ENCODE measurements at places on chromosomes 6 and 20. TPM values are rescaled to one million over a fixed set of nuclear protein-coding genes. Genes with fewer than 3 reads are reported as not detected.

DNA sequence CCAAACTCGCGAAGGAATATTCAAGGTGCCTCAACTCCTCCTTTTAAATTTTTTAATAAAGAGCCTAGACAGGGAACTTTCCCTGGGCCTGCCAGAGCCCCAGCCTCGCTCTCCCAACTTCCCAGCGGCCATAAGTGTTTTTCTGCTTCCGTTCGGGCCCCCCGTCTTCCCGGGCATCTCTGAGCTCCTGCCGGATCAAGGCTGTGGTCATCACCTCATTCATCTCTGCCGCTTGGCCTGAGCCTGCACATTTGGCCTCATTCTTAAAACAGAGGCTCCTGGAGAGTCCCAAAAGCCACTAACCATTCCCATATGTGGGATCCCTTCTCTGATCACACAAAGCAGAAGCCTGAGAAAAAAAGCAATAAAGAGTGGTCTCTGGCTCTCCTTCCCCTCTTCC, 969.1 kb upstream of the DEFB115 start:
- DNase-seq, result no peak

DNA sequence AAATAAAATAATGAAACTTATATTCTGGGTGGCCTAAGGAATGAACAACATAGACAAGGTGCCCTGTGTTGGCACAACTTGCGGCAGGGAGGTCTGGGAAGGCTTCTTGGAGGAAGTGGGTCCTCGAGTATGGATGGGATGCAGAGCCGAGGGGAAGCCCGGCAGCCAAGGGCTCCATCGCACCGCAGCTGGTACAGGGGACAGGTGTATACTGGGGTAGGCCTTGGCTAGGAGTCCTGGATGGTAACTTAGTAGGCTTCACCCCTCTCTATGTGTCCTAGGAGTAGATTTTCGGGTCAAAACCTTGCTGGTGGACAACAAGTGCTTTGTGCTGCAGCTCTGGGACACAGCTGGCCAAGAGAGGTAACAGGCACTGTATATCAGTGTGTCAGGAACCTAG, 28.0 kb downstream of the RAB44 start:
- no peak for DNase-seq

DNA sequence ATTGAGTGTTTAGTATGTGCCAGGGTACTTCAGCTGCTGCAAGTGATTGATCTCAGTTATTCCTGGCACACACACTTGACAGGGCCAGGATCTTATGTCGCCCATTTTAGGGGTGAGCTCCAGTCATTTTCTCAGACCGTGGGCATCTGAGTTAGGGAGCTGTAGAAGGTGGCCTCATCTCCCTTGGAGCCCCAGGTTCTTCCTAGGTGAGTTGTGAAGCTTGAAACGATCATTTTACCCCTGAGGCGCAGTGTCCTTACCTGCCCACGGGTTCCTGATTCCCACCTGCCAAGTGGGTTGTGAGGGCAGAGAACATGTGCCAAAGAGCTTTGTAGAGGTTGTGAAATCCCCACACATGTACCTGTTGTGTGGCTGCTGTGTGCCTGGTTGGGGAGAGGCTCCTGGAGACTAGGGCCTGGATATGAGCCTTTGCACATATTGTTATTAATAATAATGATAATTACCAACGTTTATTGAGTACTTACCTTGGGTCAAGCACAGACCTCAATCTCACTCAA, 465 bp upstream of the KCNS1 start:
- DNase-seq, result no peak

GRCh38 chr6:14431385-14432330, 314.1 kb downstream of the CD83 start:
- no peak for DNase-seq

- DNase-seq, result no peak
These were observed 154.4 kb upstream of the MLIP start for GRCh38 chr6:53956804-53957203.

CASP8AP2 gene
- polyA plus RNA-seq, result 60.7 TPM

GRCh38 chr6:137117581-137117980, 55.9 kb downstream of the IL22RA2 start:
- no peak for DNase-seq

NFATC2 gene
- polyA plus RNA-seq, result 42.4 TPM

GRCh38 chr6:38159596-38159995, 340.1 kb downstream of the ZFAND3 start:
- DNase-seq, result no peak

DNA sequence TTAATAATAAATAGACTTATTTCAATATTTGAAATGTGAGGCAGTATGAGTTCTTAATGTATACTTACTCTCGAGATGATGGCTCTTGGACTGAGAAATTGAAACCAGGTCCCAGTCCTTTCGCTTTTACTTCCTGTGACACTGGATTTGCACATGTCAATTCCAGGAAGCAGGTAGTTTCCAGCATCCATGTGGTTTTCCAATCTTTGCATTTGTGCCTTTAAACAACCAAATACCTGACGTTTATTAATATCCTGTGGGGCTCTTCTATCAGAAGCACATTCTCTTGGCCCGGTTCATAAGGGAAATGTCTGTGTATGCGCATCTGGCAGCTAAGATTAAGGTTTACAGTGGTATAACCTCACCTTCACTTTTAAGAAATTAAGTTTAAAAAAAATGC, 13.1 kb downstream of the UTRN start:
- DNase-seq, result no peak

KCTD20 gene
- polyA plus RNA-seq, result 37.3 TPM

DNA sequence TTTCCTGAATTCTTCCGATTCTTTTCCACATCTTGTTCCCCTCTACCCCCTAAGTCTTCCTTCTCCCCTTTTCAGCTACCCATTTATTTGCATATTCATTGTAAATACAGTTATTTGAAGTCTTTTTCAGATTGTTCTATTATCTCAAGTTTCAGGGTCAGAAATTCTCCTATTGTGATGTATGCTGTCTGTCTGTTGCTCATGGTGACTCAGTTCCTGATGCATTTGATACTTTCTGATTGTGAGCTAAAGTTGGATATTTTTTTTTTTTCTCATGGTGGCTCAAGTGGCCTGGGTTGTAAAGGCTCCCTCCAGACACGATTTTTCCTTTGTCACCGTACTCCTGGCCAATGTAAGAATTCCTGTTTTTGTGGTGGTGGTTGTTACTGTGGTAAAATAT, 4.9 kb upstream of the PI16 start:
- no peak for DNase-seq

GRCh38 chr6:148747145-148747470, 278 bp downstream of the UST start:
- no peak for DNase-seq

- no peak for DNase-seq
These were observed 10.9 kb upstream of the CGA start for GRCh38 chr6:87105823-87106222.

GRCh38 chr20:62760471-62760855, 35.8 kb upstream of the MRGBP start:
- no peak for DNase-seq

- no peak for DNase-seq
These were observed 44.1 kb downstream of the NKX2-4 start for GRCh38 chr20:21353236-21353635.

DNA sequence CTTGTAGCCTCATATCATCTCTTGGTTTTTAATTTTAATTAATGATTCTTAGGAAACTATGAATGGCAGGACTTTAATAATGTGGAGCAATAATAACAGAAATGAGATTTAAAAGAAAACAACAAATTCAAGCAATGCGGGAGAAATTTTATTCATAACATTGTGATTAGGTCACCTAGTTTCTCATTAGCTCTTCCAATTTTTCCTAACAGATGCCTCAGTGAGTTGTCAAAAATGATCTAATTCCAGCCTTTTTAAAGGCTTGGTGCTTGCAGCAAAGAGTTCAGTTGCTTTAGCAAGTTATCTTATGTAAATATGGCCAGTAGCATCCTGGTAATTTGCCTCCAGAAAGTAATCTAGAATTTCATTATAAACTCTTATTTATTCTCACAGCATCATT, 20.4 kb downstream of the PDE7B start:
- DNase-seq, result no peak

- DNase-seq, result no peak
These were observed 1.8 kb downstream of the PCSK2 start for GRCh38 chr20:17228624-17229061.

- DNase-seq, result no peak
These were observed 132.0 kb downstream of the PHACTR3 start for GRCh38 chr20:59736366-59736765.

DNA sequence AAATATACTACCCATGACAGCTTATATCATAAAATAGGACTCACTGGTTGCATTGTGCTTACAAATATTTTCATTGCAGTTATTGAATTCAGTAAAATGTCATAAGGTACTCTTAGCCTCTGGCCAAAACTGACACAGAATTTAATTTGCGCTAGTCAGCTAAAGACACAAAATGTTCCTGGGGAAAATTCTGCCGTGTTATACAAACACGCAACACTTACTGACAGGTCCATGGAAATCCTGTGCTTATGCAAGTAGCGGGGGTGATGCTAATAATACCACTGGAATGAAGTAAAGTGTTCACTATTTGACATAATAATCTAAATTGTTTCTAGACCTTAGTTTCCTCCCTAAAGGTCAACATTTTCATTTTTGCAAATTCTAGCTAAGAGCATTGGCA, 354.4 kb upstream of the RSPO3 start:
- DNase-seq, result no peak

- no peak for DNase-seq
These were observed 30.3 kb upstream of the MDGA1 start for GRCh38 chr6:37727996-37728395.

DNA sequence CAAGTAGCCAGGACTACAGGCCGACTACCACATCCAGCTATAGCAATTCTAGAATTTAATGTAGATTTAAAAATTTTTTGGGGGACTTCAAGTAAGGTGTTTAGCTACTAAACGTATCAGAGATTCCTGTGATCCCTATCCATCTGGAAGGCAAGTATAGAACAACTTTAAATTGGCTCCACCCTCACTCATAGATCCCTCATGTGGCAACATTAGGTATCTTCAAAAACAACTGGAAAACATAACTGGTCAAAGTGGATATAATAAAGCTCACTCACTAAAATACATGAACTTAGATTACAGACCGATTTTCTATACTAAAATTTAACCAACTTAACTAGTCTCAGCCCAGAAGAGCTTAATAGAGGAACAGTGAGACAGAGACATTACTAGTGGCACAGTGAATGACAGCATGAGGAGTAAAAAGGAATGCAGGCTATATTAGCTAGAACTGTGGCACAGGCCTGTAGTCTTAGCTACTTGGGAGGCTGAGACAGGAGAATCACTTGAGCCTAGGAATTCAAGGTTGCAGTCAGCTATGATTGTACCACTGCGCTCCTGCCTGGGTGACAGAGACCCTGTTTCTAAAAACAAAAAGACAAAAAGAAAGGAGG, 14.7 kb downstream of the NUP153 start:
- no peak for DNase-seq

GRCh38 chr6:137283940-137284810, 65.0 kb upstream of the IFNGR1 start:
- DNase-seq, result no peak

GRCh38 chr20:58028123-58028522, 200.3 kb downstream of the ANKRD60 start:
- DNase-seq, result no peak

GRCh38 chr6:160678230-160678629, 14.2 kb upstream of the LPA start:
- DNase-seq, result no peak

DNA sequence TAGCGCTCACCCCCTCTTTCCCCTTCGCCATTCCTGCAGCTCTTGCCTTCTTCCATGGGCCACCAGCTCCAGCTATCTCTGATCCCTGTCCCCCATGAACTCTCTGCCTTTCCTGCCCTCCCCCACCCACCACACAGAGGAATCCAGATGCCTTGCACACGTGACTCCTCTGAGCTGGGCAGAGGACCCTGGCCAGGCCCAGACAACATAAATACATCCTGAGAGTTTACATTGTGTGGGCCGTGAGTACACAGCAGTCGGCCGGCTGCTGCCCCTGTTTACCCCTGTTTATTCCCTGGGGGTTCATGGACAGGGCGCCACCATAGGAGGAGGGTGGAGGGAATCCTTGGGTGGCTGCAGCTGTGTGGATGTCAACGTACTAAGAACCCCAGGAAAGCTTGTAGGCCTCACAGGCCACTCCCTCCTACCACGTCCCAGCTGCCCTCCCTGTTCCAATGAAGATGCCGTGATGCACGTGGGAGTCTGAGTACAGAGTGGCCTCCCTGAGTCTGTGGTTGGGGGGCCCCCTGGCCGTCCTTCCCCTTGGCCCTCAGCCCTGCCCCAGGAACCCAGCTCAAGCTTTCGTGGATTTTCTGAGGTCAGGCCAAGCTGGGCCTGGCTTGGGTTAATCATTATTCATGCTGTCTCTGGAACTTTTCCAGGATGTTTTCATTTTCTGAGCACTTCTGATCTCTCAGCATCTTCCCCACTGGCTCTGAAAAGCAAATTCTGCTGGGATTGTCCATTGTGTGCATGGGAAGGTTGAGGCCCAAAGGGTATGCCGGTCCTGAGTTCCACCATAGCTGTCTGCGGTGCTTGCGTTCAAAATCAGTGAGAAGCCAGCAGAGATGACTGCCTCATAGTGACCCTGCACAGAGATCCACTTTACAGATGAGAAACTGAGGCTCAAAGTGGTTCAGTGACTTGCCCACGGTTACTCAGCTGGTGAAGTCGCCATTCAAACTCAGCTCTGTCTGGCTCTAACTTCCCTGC, 136.3 kb downstream of the MRPL14 start:
- no peak for DNase-seq

DNA sequence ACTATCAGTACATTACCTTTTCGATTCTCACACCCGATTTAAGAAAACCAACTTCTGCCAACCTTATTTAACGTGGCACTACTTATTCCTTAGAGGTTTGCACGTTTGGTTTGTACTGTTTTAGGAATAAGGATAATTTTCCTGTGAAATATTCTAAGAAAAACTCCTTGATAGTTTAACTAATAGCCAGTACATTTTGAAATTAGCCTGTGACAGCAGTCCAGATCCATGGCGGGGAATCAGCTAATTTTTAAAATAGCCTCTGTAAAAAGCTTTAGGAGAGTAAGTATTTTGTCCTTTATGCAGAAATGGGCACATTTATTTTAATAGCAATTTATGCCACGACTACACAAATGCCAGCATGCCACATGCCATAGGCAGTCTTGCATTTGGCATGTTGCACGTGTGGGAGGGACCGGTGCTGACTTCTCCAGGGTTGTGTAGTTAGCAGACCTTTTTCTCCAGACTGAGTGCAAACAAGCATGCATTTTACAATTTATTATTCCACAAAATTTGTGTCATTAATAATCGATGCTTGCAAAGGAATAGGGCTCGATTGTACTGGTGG, 6.2 kb downstream of the FOXC1 start:
- DNase-seq, result no peak

CRNKL1 gene
- polyA plus RNA-seq, result 10.4 TPM

- no peak for DNase-seq
These were observed 63.4 kb upstream of the AFDN start for GRCh38 chr6:167763056-167763944.

DNA sequence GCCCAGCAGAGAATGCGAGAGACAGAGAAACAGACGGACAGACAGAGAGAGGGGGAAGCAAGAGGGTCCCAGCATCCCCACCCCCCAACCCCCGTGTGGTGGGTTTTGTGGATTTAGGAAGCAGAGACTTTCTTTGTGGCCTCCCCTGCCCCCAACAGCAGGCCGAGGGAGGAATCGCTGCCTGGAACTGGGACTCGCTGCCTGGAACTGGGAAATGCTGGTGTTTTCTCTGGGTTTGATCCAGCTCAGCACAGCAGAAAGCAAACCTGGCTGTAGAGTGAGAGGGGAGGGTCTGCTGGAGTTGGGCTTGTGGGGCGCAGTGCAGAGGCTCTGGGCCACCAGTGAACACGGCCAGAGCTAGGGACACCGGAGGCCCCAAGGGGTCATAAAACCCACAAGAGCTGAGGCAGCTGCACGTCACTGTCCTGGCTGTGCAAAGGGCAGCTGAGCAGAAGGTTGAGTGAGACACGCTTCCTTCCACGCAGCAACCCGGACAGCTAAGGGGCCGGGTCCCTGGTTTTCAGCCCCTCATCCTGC, 181.8 kb downstream of the TAF4 start:
- no peak for DNase-seq
